Activated naive CD4-positive, alpha-beta T cell (primary cell): ENCODE measurements at places on chromosomes 5 and 9.

GRCh38 chr5:1011226-1011631 lies 2.6 kb downstream of the NKD2 start:
- DNase-seq: peak; percentile 13

GRCh38 chr5:75322066-75322465 lies 15.0 kb upstream of the HMGCR start:
- no peak for DNase-seq

DNA sequence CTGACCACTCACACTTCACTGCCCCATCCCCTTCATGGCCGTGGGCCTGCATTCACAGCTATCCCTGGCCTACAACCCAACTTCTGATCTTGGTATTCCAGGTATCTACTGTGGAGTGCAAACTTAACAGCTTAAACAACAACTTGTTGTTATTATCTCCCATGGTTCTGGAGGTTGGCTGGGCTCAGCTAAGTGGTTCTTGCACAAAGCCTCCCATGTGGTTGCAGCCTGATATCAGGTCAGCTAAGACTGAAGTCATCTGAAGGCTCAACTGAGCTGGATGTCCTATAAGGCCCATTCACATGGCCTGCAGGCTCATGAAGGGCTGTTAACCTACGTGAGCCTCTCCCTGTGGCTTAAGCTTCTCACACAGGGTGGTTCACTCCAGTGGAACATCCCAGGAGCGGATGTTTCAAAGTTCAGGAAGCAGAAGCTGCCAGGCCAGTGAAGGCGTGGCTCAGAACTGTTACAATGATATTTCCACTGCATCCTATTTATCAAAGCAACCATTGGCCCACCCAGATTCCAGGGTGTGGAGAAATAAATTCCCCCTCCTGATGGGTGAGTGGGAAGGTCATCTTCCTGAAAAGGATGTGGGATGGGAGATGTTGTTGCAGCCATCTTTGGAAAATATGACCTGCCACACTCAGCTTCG lies 30.0 kb upstream of the TRIO start:
- no peak for DNase-seq

DNA sequence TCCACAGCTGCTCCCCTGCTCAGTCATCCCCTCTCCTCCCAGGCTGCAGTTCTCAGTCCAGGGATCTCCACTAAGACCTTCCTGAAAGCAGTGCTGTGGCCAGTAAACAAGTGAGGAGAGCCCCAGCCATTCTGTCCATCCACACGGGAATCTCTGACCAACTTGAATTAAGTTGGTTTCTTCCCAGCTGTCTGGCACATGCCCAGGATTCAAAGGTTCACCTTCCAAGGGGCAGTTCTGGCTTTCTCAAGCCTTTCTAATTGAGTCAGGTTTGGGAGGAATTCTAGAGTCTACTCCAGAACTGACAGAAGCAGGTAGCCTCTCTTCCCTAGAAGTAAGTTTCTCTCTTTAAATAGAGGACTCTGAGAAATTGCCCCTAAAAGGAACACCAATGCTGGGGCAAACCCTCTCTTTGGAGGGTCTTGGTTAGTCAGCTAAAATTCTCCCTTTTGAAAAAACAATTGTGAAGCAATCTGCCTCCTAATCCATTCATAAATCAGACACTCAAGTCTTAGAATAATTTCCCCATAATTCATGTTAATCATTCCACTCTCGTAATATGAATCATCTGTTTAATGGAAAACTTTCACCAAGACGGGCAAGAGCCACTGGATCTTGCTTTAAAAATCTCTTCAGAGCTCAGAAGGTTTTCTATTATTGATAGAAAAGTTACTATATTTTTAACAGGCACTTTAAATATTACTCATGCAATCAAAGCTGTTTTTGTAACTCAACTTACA lies 133.8 kb downstream of the SPOCK1 start:
- no peak for DNase-seq

- DNase-seq: no peak
Observed at GRCh38 chr5:116939641-116940040, 365.0 kb upstream of the SEMA6A start.

- no peak for DNase-seq
Observed at GRCh38 chr5:65334077-65334476, 147.6 kb downstream of the ADAMTS6 start.

DNA sequence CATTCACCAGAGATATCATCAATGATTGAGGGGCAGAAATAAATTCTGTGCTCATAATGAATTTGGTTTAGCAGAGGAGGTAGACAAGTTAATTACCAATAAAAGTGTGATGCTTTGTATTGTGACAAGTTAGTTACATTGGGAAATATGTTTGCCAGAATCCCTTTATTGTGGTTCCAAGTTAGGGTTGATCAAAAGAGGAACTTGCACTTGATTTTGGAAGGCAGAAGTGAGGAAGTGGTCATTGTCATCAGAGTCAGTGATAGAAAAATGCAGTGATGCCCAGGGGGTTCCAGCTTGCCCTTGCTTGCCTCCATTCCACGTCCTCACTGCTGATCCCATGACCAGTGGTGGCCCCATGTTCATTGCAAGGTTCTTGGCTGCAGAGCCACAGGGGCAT lies 69.7 kb downstream of the SVEP1 start:
- DNase-seq: no peak

DNA sequence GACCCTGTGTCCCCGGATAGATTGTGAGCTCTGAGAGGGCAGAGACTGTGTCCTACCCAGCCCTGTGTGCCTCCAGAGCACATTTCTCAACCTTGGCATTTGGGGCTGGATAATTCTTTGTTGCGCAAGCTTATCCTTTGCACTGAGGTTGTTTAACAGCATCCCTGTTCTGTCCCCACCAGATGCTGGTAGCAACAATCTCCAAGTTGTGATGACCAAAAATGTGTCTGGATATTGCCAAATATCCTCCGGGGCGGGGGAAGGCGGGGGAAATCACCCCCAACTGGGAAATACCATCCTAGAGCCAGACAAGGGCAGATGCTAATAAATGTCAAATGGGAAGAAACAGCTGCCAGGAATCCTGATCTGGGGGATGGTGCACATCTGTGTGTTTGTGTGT lies 24.0 kb upstream of the TNIP1 start:
- no peak for DNase-seq

DNA sequence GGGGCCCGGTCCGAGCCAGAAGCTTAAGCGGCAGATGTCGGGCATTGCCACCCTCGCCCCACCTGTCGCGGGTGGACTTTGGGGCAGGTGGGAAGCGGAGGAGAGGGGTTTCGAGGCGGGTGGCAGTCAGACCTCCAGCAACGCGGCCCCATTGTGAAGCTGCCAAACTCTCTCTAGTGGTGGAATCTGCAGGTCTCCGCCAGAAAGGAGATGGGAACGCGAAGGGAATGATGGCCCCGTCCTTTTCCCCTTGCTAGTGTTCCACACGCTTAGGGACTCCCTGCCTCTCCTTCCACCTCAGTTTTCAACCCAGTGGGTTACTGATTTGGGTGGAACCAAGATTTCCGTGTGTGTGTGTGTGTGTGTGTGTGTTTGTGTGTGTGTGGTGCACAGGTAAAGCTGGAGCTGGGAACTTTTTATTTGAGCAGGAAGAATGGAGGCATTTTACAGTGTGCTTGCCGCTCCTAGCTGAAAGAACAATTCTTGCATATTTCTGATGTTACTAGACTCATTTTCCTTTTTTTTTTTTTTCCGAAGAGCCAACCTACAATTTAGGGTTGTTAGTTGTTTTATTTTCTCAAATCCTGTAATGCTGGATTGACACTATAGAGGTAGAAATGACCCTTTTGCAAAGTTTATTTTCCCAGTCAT lies 1.3 kb downstream of the MACIR start:
- no peak for DNase-seq

DNA sequence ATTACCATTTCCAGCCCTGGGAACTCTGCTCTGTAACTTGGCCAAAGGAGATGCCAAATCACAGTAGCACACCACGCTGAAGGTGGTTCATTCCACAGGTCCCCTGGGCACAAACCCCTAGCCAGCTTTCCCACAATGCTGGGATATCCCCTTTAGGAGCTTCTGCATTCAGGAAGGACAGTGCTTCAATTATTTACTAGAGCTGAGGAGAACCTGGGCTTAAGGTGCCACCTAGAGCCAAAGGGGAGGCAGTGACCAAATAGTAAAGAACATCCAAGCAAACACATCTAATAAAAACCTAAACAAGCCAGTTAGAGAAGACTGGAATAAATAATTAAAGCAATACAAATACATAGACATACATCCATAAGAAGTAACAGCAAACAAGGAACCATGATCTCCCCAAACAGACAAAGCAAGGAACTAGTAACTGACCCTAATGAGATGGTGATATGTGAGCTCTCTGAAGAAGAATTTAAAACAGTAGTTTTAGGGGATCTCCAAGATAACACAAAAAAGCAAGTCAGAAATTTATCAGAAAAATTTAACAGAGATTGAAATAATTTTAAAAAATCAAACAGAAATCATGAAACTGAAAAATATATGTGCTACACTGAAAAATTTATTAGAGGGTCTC lies 14.6 kb downstream of the KIF4B start:
- DNase-seq: no peak

DNA sequence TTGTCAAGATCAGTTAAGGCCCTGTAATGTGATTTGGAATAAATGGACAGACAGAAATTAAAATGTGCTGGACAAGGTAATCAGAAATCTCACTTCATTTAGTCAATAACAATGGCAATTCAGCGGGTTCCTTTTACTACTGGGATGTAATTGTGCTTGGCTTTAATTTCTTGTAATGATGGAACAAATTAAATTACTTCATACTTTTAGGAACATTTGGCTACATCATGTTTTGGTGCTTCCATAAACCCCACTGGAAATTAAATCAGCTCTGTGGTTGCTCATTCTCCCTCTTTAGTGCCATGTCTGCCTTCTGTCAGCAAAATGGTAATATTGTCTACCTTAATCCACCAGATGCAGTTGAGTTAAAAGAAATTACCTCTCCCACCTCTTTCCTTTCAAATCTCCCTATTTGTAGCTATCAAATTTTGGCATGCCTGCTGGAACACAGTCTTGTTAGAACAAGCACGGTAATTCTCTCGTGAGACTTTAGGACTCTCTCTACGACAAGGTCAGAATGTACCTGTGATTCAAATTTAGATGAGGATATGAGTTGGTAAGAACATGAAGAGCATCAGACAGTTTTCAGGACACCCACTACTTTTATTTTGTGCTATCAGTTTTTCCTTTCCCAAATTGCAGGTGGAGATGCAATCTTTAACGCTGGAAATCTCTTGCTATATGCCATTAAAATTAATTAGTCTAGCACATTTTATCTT lies 476.3 kb downstream of the RAB3C start:
- no peak for DNase-seq

GRCh38 chr9:79477241-79477840 lies 94.4 kb upstream of the TLE4 start:
- DNase-seq: no peak

- DNase-seq: no peak
Observed at GRCh38 chr9:36396985-36397384, 3.1 kb downstream of the RNF38 start.
